ENCODE measurements at places on chromosomes 7 and 10.

- no peak for DNase-seq
These were observed 50.9 kb upstream of the PAPSS2 start for GRCh38 chr10:87608756-87609155.

DNA sequence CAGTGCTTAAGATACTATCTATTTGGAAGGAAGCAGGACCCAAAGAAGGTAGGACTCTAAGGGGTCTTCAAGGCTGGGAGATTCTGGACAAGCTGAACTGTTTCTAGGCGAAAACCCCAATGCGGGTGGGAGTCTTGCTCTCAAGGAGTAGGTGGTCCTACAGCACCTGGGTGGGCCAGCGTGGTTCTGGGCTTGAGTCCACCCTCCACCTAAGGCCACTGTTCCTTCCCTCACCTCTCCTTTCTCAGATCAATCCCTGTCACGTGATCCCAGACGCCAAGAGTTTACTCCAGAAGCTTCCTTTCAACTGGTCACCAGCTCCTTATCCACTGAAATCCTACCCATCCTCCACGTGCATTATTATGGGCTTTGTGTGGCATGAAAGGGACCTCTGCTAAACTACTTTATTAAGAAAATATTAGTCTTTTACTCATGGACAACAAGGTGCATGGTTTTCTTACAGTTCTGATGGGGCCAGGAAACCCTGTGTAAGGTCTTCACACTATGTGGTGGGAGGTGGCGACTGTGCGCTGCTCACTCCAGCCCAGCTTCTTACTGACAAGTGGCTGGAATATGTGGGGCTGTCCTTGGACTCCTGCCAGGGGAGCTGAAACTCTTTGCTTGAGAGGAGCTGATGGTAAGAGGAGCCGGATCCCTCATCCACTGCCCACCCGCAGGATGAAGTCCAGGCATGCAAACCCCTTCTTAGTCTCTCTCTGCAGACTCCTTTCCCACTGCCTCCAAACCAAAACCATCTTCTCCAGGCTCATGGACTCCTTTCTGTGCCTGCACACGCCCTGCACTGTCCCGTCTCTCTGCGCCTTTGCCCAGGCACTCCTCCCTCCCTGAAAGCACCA, 1.6 kb downstream of the ZNF746 start:
- DNase-seq = no peak

GRCh38 chr7:29385214-29385814, 178.3 kb upstream of the PRR15 start:
- no peak for DNase-seq

DNA sequence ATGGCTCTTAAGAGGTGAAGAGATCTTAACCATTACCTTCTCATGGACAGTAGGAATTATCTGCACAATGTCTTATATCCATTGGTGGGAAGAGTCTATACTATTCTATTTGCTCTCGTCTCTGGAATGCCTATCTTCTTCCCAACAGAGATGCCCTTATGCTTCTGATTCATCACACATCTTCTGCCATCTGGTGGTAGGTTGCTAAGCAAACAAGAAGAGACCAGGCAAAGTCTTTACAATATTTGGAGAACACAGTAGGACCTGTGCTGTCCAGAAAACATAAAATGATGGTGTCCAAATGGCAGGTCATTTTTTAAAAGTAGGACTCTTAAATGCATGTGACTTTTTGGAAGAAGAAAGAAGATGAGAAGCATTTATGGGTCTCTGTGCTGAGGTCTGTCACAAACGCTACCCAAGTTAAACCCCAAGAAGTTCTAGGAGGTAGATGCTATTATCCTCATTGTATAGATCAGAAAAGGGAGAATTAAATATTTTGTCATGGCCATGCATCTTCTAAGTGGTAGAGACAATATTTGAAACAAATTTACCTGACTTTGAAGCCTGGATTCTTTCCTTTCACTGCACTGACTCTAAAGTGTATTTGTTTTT, 67.8 kb upstream of the NXPH1 start:
- DNase-seq = no peak

- no peak for DNase-seq
These were observed 493.4 kb downstream of the TNS3 start for GRCh38 chr7:47088329-47089067.

GRCh38 chr7:83852136-83852535, 203.2 kb upstream of the SEMA3E start:
- DNase-seq = no peak

- DNase-seq = no peak
These were observed 5.6 kb downstream of the SNX13 start for GRCh38 chr7:17934612-17935240.

DNA sequence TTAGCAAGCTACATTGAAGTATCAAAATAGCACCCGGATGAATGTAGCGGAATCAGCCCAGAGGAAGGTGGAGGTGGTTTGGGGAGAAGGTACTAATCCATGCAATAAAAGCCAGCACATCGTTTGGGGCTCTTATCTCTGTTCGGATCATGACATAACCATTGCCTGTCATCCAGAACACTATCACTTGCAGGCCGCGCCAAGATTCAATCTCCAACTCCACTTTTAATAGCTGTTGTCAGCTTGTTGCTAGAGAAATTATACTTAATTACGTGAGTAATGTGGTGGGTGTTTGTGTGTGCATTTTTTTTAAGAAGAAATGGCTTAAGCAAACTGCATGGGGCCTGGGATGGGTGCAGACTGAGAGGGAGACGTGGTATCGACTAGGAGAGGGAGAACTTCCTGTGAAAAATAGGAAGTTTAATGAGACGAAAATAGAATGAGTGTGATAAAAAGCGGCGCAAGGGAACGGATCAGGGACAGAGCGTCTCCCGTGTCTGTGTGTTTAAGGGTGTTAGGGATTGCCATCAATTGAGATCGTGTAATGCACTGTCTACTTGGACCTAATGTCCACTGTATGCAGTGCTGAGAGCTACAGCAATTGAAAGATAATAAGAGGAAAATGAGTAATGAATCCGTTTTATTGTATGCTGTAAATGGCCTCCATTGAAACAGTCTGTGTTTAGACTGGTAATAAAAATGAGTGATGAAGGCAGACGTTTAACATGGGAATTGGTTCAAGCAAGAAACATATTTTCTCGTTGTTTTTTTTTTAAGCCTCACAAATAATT, 27.6 kb upstream of the SFMBT2 start:
- no peak for DNase-seq

DNA sequence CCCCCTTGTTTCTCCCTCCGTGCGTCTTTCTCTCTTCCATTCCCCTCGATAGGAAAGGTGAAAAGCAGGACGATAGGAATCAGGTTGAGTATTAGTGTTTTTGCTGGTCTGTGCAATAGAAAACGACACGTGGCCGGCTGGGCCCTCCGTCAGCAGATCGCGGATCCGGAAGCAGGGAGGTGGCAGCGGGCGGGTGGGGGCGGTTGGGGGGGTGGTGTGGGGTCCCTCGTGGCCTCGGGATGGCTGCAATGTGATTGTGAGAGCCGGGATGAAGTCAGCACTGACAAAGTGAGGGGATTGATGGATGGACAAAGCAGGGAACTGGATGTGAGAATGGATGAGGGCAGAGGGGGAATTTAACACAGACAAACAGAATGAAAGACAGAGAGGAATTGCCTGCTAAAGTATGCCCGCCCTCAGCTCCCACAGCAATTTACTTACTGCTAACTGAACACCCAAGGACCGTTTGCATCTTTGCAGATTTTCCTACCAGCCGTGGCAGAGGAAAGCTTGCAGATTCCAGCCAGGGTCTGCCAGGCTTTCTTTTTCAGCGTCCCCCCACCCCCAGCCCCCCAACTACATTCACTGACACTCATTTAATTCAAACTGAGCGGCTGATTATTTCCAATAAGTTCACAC, 280.9 kb downstream of the LRMDA start:
- no peak for DNase-seq

DNA sequence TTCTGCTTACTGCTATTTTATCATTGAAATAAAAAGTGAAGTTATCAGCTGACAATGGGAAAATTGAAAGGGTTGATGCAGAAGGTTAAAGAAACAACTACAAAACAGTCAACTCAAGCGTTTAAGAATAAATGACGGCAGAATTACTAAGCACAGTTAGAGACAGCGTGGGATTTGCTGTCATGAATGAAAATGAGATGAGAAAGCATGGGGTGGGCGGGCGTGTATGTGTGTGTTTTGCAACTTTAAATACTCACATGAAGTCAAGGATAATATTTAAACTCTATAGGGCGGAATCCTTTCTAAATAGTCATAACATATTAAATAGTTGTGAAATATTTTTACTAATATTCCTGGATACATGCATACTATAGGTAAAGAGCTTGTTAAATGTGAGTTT, 450.8 kb downstream of the ETV1 start:
- DNase-seq = no peak

- DNase-seq = no peak
These were observed 335.9 kb downstream of the WDR37 start for GRCh38 chr10:1392127-1392526.

DNA sequence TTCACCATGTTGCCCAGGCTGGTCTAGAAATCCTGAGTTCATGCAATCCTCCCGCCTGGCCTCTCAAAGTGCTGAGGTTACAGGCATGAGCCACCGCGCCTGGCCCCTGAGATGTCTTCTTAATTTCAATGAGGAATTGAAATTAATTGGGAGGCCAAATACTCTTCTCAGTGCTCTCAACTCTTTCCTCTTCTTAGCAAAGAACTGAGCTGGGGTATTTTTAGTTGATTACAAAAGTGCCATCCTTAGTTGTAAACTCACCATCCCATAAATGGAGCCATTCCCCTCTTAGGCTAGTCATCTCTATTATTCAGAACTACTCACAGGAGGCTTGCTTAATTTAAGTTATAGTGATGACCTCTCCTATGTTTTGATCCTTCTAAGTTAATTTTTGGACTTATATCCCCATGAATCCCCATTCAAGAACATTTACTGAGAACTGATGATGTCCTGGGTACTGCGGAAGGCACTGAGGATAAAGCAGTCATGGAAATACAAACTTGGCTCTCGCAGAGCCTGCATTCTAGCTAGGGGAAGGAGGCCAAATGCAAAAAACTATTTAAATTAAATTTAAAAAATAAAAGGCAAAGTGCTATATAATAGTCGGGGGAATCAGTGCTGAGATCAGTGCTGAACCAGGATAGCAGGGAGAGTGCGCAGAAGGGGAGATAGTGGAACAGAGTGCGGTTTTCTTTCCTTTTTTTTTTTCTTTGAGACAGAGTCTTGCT, 145.3 kb downstream of the SFMBT2 start:
- DNase-seq = no peak

DNA sequence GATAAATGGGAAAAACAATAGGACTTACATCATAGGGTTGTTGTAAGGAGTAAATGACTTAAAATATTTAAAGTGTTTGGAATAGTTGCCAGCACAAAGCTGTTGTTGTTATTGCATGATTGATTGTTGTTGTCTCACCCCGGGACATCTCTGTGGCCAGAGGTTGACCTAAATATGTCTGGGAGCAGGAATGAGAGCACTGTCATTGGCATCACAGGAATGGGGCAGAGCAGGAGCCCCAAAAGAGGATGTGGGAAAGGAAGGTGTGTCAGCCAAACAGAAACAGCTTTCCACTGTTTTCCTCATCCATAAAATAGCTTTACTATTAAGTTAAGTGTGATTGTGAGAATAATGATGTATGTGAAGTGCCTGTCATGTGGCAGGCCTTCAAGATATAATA, 121.6 kb downstream of the TMEM168 start:
- no peak for DNase-seq

- DNase-seq = no peak
These were observed 39.6 kb upstream of the DNAJB6 start for GRCh38 chr7:157297185-157297584.

DNA sequence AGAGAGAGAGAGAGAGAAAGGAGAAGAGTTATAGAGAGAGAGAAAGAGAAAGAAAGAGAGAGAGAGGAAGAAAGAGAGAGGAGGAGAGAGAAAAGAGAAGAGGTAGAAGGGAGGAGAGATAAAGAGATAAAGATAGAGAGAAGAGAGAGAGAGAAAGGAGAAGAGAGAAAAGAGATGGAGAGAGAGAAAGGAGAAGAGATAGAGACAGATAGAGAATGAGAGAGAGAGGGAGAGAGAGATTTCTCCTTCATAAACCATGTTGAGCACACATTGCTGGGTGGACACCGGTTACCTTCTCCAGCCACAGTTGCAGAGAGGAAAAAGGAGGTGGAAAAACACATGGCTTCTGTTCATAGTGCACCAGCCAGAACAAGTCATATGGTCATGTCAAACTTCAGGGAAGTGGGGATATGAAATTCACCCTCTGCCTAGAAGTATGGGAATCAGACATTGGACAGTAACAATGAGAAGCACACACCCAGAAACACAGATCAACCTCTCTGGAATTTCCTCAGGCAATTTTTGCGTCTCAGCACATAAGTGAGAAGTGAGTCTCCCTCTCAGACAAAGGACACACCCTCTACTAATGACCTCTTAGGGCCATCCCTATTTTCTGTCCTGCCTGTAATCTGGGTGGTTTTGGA, 172.5 kb upstream of the SVIL start:
- no peak for DNase-seq

DNA sequence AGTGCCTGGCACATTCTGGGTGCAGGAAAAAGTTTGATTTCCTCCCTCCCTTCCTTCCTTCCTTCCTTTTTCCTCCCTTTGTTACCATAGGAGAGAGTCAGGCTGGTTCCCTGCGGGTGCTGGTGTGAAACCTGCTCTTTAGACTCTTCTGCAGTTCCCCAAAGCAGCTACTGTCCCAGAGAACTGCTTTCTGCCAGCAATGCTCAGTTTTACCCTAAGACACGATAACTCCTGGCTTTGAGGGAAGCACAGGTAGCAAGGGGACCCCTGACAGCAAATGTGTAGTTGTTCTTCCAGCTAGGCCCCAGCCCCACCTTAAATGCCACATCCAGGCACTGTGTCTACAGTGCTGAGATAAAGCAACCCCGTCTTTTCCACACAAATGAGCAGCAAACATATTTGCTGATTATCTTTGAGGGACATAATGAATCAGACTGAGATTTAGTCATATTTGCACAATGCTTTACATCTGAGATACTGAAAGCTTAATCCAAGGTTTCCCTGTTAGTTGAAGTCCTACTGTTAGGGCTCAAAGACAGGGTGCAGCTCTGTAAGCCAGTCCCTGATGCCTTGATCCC, 55.5 kb downstream of the MET start:
- DNase-seq = no peak

DNA sequence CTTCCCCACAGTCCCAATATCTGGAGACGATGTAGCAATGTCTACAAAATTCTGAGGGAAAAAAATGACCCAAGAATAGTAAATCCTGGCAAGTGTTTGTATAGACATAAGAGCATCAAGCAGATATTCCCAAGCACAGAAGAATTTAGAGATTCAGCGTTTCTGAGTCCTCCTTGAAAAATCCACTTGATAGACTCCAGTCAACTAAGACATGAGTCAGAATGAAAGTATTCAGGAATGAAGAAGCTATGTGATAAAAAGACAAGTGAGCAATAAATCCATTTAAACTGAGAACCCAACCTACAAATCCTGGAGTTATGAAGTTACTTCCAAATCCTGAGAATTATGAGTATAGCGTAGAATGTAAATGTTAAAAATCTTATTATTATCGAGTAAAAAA, 86.1 kb upstream of the NPY start:
- no peak for DNase-seq

Measured in CD4-positive, CD25-positive, alpha-beta regulatory T cell (primary cell).